CD4-positive, alpha-beta T cell treated with Interleukin-21 for 1 hour (primary cell): ENCODE measurements at places on chromosomes 12 and 14.

- DNase-seq: no peak
These were observed 9.3 kb downstream of the ANKRD33 start for GRCh38 chr12:51897181-51897580.

DNA sequence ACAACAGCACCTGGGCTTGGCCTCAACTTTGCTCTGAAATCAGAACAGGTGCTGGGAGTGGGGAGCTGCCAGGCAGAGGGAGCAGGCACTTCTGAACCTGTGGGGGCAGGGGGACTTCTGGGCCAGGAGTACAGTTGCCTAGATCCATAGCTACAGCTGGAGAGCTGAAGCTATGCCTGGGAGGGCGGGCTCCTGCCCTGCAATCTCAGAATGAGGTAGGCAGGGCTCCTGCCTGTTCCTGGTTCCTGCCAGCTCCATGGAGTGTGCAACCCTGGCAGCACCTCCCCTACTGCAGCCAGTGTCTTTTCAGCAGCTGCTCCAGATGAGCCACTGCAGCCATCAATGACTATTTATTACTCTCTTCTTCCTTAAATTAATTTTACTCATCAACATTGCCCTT lies 62.1 kb upstream of the NAV3 start:
- DNase-seq: no peak

DNA sequence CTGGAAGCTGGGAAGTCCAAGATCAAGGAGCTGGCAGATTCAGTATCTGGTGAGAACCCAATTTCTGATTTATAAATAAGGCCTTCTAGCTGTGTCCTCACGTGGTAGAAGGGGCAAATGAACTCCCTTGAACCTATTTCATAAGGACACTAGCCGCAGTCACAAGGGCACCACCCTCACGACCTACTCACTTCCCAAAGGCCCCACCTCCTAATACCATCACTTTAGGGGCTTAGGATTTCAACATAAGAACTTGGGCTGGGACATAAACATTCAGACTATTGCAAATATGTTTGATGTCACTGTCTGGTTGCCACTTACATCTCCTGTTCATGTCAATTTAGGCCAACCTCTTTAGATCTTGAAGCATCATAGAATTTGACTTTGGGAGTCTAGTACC lies 10.8 kb upstream of the CNIH1 start:
- DNase-seq: no peak

DNA sequence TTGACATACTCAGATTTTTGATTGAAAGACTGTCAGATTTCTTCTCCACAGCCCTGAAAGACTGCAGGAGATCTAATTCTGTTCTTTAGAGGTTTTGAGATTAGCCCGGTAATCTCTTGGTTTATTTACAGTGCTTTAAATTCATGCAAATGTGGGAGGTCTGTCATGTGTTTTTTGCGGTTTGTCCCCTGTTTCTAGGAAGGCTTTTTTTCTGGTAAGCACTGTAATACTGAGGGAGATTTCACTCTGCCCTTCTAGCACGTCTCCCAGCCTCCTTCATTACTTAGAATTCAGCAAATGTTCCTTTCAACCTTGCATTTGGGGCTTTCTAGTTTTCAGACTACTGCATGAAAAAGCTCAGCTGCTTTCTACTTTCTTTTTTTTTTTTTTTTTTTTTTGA lies 31.1 kb downstream of the GPHN start:
- DNase-seq: peak; percentile 8

DNA sequence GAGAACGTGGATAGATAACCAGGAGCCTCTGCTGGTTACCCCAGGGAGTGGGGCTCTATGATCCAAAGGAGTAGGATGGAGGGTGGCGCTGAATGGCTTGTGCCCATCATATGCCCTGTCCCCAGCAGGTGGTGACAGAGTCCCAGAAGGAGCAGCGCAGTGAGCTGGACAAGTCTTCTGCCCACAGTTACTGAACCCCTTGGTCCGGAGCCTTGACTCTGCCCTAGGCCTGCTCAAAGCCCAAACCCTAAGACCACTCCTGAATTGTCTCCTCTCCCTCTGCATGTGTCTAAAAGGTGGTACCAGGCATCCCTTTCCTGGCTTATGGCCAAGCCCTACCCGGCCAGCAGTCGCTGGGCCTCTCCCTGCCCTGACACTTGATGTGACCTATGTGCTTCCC lies 3.2 kb downstream of the PRPH start:
- no peak for DNase-seq

GRCh38 chr12:54368025-54368708 lies 3.9 kb upstream of the GPR84 start:
- DNase-seq: no peak

DNA sequence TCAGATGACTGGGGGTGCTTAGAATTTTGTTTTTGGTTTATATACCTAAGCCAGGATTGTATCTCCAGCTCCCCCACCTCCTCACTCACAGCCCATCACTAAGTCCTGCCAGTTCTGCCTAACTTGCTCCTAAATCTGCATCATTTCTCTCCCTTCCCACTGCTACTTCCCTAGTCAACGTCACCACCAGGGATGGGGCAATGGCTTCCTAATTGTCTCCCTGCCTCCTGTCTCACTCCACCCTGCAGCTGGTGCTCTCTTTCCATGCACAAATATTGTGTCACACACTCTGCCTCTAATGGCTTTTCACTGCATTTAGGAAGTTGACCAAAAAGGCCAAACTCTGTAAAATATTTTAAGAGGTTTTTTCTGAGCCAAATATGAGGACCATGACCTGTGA lies 11.5 kb downstream of the OAS2 start:
- no peak for DNase-seq

DNA sequence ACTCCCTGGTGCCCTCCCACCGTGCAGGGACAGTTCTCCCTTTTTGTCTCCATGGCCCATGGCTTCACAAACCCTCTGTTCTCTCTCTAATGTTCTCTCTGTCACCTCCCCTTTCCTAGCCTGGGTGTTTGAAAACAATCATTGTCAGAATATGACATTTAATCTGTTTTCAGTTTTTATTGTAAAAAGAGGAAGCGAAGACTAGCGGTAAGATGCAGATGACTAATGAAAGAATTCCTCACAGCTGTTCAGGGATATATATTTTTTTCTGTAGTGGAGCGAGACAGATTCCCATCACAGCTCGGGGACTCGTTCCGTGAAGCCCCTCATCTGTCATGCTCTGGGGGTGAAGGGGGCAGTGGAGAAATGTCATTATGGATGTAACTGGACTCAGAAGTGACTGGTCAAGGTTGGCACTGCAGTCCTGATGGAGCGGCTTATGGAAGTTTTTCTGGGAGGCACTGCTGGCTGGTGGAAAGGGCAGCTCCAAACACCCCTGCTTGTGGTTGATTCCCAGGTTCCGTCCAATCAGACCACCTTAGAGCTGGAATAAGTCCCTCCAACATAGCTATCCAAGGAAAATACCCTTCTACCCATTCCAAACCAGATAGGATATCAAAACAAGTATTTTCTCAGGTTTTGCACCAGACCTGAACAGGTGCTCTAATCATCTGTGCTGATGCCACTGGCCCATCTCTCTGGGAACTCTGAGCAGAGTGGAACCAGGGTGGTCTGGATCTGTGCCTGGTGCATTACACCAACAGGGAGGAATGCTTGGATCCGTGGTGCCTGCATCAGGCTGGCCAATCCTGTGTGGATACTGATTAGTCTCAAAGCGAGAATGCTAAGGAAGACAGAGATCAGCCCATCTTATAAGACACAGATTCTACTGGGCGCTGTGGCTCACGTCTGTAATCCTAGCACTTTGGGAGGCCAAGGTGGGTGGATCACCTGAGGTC lies 84.7 kb downstream of the GPATCH2L start:
- DNase-seq: no peak

GRCh38 chr14:57389646-57390036 lies 745 bp upstream of the NAA30 start:
- no peak for DNase-seq

- no peak for DNase-seq
These were observed 161.3 kb upstream of the PTPRQ start for GRCh38 chr12:80282761-80283160.

DNA sequence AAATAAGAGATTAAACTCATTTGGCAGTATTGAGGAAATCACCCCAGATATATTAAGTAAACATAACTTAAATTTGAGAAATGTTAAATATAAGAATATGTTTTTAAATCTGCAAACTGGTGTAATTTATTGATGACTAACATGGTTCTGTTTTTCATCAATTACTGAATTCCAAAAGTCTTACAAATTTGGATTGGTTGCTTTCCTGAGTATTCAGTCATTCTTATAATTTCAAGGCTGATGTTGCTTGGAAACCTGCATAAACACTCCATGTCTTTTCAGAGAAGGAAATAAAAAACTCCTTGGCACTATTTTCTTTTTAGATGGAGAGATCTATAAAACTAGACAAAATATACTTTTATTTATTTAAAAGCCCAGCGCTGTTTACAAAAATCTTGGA lies 71.7 kb downstream of the NOVA1 start:
- no peak for DNase-seq

DNA sequence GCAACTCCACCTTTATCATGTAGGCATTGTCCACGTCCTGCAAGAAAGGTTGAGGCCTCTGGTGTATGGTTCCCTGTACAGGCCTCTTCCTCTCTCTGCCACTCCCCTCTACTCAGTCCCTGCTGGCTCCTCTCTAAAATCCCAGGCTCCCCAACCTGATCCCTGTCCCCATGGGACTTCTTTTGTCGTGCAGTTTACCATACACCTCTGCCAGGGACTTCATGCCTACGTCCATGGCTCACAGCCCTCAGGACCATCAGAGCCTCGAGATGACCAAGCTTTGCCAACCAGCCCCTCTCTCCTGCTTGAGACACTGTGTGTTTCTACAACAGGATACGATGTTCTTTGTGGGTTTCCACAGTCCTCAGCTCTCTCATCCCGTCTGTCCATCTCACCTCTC lies 2.9 kb downstream of the KRT2 start:
- DNase-seq: no peak

GRCh38 chr14:51310505-51310944 lies 70.5 kb downstream of the TMX1 start:
- no peak for DNase-seq

DNA sequence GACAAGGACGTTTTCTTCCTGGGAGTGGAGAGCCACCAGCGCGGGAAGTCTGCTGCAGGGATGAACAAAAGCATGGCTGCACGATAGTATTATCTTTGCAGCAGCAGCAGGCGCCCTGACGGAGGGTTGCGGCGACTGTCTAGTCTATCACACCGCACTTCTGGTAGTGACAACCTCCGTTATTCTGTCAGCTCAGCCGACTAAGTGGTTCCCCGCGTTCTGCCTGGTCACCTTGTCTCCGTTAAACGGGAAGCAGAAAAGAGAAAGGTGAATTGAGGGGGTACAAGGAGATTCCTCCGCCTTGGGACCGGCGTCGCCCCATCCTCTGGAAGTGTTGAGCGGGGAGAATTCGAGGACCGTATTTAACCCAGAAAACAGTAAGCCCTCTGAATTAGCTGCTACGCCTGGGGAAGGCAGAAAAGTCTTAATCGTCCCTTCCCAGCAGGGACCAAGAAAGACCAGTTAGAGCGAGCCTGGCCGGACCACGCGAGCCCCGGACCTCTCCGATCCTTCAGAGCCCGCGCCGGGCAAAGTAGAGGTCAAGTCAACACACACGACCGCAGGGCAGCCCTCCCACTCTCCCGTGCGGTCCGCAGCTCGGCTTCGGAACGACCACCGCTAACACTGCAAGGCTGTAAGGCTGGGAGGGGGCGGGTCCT lies 536 bp upstream of the DAAM1 start:
- DNase-seq: peak; percentile 50

DNA sequence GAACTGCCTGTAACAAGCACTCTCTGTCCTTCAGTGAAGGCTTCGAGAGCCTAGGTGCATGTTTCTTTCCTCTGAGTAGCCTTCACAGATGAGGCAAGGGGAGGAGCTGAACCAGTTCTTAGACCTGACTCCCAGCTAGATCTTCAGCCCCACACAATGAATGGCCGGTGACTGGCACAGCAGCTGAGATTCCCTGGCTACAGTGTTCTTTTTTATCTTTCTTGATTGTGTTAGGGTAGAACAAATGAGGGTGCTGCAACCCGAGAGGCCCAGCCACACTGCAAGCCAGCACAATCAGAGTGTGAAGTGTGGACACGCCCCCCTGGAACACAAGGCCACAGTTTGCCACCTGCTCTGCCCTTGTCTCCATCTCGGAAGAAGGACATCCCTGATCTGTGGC lies 19.1 kb upstream of the COL2A1 start:
- no peak for DNase-seq

DNA sequence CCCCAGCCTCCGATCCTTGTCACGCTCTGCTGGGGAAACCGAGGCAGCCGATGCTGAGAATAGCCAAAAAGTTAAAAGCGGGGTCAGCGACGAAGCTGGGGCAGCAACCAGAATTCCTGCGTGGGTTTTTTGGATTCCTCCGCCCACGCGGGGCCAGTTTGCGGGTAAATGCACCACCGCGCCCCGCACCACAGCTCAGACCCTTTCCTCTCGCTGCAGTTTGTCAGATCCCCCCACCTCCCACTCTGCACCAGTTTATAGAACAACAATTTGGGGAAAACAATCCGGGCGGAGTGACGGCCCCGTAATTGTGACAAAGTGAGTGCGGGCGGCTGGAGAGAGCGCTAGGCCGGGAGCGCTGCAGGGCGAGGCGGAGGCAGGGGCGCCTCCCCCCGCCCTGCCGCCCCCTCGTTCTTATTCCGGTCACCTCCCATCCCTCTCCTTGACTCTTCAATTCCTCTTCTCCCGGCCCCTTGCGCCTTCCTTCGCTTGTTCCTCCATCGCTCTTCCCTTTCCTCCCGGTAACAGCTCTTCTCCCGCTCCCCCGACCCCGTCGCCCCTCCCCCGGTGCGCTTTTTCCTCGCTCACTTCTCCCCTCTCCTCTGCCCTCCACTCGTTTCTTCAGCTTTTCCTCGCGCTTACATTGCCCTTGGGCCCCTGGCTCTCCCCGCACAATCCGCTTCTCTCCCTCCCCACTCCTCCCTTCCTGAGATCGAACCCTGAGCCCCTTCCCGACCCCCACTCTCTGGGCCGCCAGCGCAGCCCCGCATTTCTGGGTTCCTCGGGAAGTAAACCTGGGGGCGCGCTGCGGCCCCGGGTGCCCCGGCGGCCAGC lies 646 bp upstream of the DNAJC22 start:
- no peak for DNase-seq

DNA sequence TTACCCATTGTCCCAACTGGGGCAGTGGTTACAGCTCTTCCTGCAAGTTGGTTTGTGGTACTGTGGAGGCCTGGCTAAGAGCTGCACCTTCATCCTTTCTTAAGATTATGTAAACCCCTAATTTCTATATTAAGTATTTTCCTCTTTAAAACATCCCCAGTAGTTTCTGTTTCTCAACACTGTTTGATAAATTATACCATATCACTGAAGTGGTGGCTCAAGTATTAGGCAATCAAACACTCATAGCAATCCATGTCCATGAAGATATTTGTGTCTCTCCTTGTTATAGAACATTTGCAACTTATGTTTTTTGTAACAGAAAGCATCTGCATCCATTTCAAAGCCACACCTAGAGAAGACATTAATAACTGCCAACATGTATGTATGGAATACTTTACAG lies 31.8 kb downstream of the ATXN3 start:
- no peak for DNase-seq

- no peak for DNase-seq
These were observed 37.3 kb downstream of the SIX4 start for GRCh38 chr14:60686865-60687264.

DNA sequence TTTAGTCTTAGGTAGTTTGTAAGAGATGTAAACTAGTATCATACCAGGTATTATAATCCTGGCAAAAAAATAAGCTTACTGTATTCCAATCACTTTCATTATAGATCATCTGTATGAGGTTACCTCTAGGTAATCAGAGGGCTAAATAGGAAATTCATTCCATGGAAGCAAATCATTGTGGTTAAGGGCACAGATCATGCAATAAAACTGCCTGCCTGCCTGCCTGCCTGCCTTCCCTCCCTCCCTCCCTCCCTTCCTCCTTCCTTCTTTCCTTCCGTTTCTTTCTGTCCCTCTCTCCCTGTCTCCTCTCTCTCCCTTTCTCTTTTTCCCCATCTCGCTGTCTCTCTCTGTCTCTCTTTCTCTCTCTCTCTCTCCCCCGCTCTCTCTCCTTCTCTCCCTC lies 3.2 kb upstream of the CLEC9A start:
- DNase-seq: no peak
